ENCODE measurements at places on chromosomes 4 and X.

DNA sequence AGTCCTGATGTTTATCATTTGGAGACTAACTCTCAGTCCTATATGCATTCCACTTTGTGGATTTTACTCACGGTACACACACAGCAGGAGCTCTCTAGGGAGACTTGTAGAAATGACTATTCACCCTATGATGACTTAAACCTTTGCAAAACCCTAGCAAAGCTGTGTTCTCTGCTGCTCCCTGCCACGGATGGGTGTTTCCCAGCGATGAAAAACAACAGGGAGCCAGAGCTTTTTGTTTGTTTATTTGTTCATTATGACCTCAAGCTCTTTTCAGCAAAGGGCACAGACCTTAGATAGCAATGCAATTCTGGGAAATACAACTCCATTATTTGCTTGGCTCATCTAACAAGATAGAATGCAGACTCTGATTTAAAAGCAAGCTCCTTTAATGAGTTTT lies 156.6 kb downstream of the GRIA3 start:
- no peak for DNase-seq

GRCh38 chrX:39603230-39603629 lies 494.5 kb downstream of the BCOR start:
- DNase-seq = no peak

DNA sequence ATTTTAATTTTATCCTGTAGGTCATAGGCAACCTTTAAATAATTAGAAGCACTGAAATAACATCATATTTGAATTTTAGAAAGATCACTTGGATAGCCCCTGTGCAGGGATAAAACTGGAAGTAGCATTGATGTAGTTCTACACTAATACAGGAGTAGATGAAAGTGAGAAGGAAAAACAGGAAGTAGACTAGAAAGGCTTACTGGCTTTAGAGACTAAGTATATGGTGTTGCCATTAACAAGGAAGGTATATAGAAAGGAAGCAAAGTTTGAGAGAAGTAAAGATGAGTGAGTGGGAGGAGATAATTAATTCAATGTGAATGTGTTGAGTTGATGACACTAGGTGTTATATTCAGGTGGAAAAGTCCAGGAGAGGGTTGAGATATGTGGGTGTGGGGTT lies 73.1 kb upstream of the EPGN start:
- DNase-seq = no peak

- DNase-seq = no peak
Measured at GRCh38 chrX:47611489-47611888, 8.2 kb downstream of the SYN1 start.

DNA sequence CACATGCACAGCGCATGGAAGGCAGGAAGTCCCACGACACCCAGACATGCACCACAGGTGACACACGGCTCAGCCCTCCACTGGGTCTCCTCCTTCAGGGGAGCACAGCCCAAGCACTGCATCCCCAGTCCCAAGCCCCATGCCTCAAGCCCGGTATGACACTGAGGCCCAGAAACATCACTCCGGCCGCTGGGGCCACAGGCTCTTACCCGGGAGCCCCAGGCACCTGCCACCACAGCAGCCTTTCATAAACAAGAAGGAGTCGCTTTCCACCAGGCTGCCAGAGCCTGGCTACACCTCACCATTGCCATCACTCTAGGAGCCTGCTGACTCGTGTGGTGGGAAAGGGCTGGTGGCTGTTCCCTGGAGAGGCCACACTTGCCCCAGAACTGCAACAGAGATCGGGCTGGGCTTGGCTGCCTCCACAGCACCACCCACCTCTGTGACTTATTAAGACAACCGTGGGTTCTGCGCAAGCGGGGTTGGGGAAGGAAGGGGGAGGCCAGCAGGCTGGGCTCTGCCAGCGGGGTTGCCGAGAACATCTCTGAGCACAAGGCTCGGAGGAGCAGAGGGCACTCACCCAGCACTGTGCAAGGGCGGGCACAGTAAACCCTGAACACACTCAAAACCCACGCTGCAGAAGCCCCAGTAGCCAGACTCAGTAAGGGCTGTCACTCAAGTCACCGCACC lies 4.5 kb downstream of the HAUS7 start:
- DNase-seq = no peak

GRCh38 chrX:44071070-44071645 lies 98.0 kb upstream of the NDP start:
- DNase-seq = no peak

DNA sequence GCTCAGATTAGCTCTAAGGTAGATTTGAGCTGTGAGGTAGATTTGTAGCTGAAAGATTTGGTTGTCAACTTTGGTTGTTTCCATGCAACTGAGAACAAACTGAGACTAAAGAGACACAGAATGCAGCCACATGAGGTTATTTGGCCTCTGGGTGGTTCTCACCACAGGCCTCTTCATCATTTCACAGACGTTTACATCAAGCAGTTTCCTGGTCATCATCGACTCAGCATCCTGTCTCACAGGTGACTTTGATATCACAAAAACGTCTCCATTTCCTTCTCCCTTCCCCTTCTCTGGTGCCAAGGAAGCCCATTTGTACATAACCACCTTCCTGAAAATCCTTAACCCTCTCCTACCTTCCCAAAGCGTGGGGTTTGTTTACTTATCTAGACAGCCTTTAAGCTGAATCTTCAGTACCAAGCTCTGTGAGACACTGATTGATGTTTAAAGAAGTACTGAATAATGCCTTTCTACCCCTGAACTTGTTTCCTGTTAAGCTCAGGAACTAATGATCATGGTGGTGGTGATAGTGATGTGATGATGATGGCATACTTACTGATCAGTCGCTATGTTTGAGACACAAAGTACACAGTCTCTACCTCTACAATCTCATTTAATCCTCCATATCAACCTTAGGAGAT lies 81.9 kb downstream of the FAM114A1 start:
- DNase-seq = no peak

GRCh38 chr4:5908876-5909427 lies 16.1 kb upstream of the CRMP1 start:
- DNase-seq = no peak

DNA sequence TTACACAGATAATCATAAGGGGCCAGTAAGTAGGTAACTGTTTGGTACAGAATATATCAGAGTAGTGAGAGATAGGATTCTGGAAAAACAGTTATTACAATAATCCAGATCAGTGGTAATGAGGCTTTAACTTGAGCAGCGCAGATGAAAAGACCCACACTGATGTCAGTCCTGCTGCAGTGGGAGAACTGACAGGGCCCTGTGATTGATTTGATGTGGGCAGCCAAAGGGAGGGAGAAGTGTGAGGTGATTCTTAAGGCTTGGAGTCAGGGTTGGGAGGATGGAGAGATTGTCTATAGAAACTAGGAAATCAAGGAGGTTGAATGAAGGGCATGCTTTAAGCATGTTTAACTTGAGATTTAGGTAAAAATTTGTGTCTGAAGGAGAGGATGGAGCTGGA lies 161.4 kb downstream of the VSIG4 start:
- no peak for DNase-seq

- DNase-seq = no peak
Measured at GRCh38 chrX:16427668-16428067, 222.3 kb upstream of the S100G start.

DNA sequence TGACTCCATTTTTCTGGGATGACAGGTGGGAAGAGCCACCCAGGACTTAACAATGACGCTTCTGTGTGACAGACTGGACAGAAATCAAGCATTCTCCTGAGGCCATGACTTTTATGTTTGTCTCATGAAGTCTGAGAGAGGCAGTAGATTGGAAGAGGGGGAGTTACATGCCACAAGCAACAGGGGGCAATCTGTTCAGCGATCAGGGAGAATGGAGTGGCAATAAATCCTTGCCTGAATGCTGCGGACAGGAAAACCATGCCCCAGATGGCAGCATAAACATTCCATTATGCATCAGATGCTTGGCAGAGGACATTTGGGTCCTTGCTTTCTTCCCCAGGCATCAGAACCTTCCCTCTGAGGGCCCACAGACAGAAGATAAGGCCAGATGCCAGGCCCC lies 312.4 kb upstream of the DIPK2B start:
- DNase-seq = no peak

DNA sequence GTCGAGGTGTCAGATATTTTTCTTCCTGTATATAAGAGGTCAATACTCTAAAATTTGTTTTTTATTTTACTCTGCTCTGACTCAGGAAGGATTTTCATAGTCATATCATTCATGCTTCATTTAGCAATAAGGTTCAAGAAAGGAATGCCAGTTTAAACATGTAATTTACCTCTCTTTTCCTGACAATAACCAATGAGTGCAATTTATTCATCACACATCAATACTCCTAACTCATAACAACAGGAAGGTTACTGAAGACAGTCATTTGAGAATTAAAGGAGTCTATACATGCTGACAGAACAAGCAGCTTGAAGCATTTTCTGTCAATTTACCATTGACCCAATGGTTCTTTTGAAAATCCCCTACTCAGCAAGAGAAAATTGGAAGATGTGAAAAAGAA lies 190.3 kb upstream of the RPS6KA3 start:
- DNase-seq = no peak

GRCh38 chr4:36771411-36772153 lies 473.0 kb upstream of the NWD2 start:
- DNase-seq = no peak

DNA sequence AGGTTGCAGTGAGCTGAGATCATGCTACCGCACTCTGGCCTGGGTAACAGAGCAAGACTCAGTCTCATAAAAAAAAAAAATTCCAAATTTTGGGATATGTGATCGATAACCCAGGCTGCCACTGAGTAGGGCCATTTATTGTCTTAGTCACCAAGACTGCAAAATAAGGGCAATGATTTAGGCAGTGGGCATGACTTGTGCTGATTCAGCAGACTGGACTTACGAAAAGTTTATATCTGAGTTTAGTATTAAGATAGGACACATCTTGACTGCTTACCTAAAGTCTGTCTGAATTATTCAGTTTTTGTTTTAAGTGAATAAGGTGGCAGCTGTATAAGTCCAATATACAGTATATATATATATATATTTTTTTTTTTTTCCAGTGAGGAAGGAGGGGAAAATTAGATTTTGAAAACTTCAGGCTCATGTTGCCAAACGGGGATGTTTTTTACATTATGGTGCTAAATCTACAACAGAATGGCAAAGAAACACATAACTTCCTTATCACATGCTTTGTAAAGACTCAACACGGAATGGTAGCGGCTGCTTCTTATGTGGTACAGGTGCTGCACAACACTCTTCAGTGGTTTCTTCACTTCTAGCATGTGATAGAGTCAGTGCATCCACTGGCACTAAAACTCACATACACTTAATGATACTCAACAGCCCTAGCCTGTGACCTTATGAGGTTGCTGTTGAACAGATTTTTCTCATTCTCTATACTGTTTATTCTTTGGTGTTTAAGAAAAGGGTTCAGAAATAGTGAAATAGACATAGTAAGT lies 6.5 kb downstream of the TEX13D start:
- DNase-seq = no peak

GRCh38 chr4:26033389-26033788 lies 119.4 kb downstream of the SMIM20 start:
- DNase-seq = no peak

DNA sequence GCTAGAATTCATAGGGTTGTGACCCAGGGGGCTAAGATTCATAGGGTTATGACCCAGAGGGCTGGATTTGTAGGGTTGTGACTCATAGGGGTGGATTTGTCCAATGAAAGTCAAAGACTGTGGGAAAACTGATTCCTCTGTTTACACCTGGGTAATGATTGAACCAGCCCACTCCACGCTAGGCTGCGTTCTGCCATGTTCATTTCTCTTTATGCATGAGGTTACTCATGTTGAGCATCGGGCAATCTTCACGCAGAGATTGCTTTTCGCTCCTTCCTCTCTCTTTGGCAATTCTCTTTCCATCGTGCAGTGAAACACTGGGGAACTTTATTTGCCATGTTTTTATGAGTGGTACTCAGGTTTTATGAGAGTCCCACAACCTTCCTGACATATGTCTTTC lies 127.8 kb downstream of the CRLF2 start:
- DNase-seq = no peak

GRCh38 chrX:71515038-71515396 lies 17.9 kb upstream of the OGT start:
- no peak for DNase-seq

DNA sequence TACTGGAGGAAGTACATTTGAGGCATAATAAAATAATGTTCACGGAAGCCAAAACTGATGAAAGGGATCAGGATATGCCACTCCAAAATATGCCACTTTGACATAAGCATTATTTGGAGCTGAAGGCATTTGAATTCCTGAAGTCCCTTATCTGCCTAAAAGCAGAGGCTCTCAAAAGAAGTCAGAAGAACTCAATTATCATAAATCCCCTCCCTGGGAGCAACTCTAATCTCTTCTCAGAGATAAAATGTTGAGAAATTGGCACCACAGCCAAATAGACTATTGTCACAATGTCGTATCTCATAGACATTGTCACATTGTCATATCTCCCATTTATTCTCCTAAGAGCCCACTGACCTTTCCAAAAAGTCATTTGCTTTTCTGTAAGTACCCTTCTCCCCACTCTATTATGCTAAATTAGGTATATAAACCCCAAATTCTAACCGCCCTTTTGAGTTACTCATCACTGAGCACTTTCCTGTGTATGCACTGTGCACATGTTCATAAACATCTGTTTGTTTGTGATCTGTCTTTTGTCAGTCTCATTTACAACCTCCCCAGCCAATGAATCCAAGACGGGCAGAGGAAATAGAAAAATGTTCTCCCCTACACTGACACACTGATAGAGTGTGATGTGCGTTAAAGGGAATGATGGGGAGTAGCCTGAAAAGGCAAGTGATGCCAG lies 78.5 kb upstream of the NAF1 start:
- DNase-seq = no peak

DNA sequence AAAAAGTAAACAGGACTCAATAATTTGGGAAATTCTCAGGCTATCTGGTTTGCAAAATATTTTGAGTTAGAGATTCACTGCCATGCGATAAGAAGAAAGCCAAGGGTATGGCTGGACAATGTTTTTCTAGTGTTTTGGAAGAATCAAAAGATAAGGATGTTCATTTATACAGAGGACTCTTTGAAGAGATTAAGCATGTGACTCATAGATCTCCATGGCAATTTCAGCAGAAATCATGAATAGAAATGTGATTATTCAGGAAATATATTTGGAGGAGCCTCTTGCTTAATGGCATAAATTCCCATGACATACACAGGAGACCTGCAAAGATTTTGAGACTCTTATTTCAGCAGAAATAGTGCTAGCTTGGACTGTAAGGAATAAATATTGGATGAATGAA lies 16.7 kb upstream of the FRAS1 start:
- no peak for DNase-seq

DNA sequence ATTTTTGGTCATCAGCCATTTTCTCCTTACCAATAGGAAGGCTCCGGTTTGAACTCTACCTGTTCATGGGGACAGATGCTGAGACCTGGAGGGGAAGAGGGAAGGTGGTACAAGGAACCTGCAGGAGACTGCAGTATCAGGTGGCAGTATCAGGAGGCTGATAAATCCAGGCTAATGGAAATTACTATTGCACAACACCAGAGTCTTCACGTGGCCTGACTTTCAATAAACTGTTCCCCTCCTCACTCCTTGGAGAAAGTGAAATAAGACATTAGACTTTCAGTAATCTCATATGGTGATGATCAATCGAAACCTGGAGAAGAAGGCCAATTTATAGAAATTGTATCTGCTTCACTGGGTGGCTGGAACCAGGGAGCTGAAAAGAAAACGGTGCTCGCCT lies 46.2 kb upstream of the BCOR start:
- no peak for DNase-seq
